Stimulated activated CD4-positive, alpha-beta T cell treated with anti-CD3 and anti-CD28 coated beads, Interleukin-1b, Interleukin-23, amount 100 ng/mL, for 48 hours (primary cell): ENCODE measurements at places on chromosomes 2 and 18.

DNA sequence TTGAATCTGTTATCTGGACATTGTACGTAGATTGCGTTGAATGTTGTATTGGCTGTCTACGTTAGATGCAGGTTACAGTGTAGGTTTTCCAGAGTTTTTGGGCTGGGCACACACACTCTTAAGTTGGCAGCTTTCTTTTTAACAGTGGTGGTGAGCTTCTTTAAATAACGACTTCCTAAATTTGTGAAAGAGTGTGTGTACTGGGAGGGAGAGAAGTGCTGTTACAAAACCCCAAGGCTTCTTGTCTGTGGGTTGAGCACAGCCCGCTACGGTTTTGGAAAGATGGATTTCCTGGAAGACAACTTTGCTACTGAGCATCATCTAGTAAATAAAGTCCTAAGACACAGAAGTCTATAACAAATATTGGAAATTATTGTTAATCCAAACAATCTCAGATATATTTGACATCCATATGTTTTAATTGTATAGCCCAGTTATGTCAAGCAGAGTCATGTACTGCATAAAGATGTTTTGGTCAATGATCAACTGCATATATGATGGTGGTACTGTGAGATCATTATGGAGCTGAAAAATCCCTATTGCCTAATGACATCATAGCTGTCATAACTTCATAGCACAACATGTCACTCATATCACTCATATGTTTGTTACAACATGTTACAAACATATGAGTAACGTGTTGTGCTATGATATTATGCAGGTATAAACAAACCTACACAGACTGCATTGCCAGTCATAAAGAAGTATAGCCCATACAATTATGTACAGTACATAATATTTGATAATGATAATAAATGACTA is 7.9 kb upstream of the THUMPD2 start:
- no peak for DNase-seq

DNA sequence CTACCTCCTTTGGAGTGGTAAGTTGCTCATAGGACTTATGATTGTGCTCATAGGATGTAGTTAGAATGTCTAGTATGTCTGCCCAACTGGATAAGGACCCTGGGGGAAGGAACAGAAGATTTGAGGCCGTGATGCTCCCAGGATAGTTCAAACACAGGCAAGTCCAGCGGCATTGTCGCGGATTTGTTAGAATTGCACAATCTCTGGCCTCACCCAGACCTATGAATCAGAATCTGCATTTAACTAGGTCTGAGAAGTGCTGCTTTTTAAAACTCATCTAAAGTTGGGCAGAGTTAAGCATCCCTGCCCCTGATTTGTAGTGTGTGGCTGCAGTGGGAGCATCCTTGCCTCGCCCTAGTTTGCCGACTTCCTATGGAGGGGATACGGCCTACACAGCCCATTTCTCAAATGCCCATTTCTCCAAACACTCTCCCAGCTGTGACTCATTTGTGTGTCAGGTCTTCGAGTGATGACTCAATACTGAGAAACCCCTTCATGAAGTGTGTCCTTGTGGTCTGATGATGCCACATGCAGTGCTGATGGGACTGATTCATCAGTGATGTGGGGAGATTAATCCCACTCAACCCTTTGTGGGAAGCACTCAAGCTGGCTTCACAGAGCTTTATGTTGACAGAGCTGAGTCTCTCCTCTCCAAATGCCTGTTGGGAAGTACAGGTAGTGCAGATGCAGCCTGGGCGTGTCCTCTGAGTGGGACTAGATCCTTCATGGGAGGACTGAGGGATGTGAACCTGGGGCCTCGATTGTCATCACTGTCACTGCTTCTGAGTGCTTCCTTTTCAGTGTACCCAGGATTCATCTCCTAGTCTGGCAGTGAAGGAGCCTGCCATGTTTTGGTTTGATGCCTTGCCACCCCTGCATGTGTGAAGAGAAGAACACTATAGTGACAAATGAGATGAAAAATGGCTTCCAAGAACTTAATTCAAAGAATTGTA is 18.7 kb downstream of the SMIM21 start:
- peak; percentile 71 for DNase-seq

DNA sequence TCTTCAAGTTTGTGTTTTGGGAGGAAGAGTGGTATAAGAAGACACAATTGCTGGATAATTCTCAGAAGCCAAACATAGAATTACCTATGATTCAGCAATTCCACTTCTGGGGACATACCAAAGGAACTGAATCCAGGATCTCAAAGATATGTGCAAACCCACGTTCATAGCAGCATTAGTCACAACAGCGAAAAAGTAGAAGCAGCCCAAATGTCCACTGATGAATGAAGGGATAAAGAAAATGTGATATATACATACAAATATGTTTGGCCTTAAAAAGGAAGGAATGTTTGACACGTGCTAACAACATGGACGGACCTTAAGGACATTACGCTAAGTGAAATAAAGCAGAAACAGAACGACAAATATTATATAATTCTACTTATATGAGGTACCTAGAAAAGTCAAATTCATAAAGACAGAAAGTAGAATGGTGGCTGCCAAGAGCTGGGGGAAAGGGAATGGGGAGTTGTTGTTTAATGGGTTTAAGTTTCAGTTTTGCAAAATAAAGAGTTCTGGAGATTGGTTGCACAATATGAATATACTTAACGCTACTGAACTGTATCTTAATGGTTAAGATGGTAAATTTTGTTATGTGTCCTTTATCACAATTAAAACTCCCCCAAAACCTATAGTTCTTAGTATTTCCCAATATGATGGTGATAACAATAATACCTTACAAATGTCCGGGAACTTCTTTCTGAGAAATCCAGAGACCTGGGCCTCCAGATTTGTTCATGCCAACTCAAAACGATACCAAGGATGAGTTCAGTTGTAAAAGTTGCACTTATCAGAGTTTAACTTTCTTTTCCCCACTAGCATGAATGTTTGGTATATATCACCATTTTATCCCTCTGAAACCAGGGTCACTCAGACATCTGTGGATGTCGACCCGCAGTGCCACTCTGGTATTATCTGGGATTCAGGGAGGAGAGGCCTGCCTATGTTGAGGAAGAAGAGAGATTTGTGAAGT is 33.7 kb upstream of the WIPF1 start:
- no peak for DNase-seq

DNA sequence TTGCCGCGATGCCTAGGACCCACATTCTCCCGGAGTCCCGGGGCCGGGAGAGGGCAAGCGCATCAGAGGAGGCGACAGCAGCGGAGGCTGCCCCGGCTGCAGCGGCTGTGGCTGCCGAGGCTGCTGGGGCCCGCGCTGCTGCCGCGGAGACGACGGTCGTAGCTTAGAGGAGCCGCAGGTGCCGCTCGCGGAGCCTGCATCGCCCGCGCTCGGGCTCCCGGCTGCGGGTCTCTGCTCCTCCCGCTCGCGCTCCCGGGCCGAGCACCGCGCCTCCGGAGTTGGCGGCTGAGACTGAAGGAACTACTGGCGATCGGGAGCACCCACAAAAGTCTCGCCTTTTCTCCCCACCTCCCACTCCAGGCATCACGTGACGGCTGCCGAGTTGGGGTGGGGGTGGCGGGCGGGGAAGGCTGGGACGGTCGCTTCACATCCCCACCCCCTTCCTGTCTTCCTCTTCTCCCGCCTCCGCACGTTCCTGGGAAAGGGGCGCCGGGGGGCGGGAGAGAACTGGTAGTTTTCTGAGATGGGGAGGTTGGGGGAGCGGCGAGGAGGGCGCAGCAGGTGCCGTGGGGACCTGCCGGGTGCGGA is at the start of gene LYPD1:
Gene LYPD1 (minus strand): TSS at position 298 of the 588 bp plus-strand sequence. CDS start 273 bp downstream, at position 25.
- no peak for DNase-seq

GRCh38 chr2:137228566-137228965 is 463.2 kb downstream of the THSD7B start:
- no peak for DNase-seq

GRCh38 chr18:8757396-8757997 is 52.1 kb downstream of the MTCL1 start:
- no peak for DNase-seq

- DNase-seq, result peak; percentile 80
Observed at GRCh38 chr2:136117909-136118818, at the start of gene CXCR4. TSS of gene CXCR4 (minus strand) at chr2:136118149. CDS start at chr2:136118060, 89 bp downstream.

DNA sequence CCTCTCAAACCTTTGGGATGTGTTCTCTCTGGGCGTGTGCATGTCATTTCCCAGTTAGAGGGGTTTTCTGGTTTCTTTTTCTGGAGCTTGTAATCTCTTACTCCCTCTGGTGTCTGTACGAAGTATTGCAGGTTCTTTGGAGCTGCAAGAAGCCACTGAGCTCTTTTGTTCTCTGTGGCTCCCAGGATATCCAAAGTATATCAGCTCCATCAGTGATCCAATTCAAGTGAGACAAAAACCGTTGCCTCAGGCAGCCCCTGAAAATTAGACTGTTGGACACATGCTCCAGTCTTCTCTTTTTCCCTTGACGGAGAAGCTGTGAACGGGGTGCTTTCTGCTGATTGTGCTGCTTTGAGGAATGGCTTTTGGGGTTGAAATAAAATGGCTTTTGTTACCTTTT is 59.0 kb upstream of the LDLRAD4 start:
- no peak for DNase-seq

DNA sequence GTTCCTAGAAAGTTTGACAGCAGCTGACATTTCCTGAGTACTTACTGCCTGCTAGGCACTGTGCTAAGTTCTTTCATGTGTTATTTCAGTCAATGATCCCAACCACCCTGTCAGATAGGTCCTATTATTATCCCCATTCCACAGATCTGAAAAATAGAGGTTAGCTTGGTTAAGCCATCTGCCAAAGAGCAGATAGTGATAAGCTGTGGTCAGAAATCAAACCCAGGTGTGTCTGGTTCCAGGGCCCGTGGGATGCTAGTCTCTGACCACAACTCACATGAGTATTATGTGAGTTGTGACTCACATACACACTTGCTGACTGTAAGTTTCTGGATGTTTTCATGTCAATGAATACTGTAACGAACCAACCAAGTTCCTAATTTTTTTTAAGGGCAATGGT is 132.0 kb upstream of the APCDD1 start:
- no peak for DNase-seq

DNA sequence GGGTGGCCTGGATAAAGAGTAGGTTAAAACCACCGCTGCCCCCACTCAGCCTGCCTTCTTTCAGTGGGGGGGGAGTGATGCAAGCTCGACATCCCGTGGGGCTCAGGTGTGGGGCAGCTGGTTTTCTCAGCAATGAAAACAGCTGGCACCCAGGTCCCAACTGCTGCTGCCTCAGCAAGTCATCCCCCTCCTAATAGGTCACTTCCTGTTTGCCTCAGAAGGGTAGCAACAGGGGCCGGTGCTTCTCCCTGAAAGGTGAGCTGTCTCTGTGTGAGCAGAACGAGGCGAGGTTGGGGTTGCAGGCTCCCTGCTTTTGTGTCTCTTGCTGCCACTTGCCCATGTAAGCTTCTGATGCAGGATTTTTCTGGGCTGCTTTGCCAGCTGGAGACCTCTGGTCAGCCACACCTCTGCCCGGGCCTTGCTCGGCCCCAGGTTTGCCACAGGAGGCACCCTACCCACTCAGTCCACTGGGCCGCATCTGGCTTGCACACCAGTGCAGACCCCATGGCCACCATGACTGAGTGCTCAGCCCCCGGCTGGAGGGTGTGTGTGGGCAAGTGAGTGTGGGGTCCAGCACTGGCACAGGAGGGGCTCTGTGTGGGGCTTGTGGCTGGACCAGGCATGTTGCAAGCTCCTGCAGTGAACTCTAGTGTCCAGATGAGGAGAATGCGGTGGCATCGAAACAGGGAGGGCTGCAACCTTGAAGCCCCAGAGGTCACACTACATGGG is 11.5 kb upstream of the ASB1 start:
- peak; percentile 47 for DNase-seq

DNA sequence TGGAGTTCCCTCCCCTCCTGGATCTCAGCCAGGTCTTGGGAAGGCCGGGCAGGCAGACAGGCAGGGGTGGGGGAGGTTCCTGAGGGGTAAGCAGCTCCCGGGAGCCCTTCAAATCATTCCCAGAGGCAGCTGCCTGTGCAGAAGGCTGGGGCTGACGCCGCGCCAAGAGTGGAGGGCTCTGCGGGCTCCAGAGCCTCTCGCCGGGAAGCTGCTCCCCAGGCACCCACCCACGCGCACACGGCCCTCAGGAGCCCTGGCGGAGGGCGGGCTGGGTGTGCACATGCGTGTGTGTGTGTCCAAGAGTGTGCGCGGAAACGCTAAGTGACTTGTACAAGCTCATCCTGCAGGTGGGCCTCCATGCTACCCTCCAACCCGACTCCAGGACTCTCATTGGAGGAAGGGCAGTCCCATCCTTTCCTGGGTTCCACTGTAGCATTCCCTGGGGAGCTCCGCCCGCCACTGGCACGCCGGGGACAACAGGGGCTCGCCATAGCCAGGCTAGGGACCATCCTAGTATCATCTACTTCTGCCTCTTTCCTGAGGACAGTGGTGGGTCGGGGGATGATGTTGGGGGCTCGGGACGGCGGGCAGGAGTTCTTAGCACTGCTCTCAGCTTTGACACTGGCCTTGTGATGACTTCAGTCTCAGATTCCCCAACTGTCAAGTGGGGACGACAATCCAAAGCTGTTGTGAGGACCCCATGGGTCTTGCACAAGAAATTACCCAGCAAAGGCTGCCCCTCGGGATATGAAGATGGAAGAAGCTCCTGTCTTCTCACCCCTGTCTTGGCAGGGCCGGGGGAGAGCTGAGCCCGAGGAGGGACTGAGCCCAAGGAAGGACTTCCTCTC is 50.3 kb downstream of the INHBB start:
- DNase-seq, result no peak

DNA sequence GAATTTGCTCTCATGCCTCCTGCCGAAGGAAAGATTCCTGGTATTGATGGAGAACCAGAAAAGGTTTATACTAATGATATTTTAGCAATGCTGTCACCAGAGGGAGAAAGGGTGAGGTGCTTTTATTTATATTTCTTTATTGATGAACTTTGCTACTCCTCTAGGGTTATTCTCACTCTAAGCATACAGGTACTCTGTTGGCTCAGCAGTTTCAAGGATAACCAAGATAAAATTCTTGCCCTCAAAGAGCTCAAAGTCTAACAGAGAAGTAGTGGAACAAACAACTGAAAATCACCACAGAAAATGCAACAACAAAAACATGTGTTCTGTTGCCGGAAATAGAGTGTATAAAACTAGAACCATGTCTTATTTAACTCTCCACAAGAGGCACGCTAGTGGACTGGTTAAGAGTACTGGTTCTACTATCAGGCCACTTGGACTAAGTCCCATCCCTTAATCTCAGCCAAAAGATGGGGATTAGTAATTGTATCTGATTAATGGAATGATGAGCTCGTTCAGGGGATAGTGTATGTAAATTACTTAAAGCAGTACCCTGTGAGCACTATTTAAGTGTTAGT is 103.6 kb downstream of the DNAH6 start:
- no peak for DNase-seq

DNA sequence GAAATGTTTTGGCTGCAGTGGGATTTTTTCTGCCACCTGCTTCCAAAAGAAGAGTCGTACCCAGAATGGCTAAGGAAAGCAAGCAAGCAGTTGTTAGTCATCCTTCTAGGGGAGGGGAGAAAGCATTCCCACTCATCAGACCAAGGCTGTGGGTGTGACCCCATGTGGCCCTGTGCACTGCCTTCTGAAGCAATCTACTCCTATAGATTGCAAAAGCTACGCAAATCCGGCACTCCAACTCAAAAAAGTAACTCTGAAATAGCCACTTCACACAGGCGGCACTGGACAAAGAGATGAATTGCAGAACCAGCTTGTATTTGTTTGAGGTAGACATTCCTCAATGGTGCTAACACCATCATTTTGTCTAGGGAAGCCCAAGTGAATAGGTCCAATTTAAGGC is 44.3 kb downstream of the ST3GAL5 start:
- DNase-seq, result no peak
